ENCODE measurements at places on chromosomes 7 and 10.
A peak's percentile ranks its signal among the peaks of the same experiment; 100 is the strongest.

DNA sequence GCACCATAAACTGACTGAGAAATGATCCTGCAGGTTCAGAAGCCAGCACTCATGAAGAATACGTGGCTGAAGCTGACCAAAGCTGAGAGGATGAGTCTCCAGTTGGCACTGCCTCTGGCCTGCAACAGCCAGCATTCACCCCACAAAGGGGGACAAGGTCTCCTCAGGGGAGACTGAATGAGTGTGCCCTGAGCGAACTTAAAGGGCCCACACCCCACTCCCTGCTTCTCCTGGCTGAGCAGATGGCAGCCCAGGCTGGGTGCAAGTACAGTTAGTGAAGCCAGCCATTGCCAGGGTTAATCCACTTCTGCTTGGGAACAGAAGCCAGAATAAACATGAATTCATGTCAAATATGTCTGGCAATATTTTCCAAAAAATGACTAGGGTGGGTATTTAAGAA lies 98.1 kb downstream of the PPP1R17 start:
- DNase-seq: no peak

GRCh38 chr7:37297546-37297945 lies 151.1 kb downstream of the ELMO1 start:
- DNase-seq: no peak

DNA sequence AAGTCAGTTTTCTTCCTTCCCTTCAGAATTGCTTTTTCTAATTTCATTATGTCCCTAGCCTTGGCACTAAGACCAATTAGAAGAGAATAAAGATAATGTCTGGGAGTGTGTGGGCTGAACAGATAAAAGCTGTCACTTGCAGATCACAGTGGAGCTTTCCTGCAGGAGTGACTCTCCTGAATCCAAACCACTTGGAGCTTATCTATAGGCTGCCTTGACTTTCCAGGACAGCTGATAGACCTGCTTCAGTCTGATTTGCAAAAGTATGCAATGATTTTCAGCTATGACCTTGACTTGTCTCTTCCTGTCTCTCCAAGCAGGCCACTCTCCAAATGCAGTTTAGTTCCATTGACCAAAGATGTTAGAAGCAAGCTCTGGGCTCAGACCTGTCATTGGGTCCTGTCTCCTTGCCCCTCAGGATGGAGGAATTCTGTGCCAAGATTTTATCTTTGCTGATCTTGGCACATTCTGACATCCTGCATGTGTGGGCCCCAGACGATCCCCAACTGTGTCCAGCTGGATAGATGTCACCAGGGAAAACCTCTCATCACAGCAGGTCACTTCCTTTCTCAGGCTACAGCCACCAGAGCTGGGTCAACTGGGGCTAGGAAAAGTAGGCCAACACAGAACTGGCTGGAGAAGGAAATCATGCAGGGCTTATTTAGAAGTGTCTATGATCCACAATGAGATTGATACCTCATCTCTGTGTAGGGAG lies 120.9 kb upstream of the ZNF438 start:
- DNase-seq: peak; percentile 35

DNA sequence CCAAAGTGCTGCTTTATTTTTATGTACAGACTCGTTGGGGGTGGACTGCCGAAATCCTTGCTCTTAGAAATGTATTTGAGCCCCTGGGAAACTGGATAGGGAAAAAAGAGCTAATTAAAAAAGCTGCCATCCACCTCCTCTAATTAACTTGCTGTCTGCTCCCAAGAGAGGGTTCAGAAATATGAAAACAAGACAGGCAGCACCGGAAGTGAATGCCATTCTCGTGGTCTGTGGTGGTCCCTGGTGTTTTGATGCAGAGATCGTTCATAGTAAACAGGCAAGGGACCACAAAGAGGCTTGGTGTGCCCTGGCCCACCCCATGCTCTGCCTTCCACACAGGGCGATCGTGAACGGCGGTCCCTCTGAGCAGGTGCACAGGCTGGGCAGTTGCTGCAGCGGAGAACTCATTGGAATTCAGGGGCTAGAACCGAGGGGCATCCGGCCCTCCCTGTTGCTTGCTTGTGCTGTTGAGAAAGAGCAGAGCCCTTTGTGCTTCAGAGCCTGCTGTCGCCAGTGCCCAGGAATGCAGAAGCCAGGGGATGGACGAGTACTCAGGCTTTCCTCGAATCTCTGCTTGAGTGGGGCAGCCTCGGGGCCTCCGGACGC lies 79.1 kb upstream of the BTBD16 start:
- DNase-seq: peak; percentile 84

GRCh38 chr7:64602518-64602917 lies 39.6 kb upstream of the ZNF680 start:
- no peak for DNase-seq

- no peak for DNase-seq
Measured at GRCh38 chr7:114973147-114973546, 51.3 kb downstream of the MDFIC start.
